ENCODE measurements at places on chromosomes 1 and 21.

GRCh38 chr1:219442611-219443061, 170.3 kb downstream of the ZC3H11B start:
- no peak for DNase-seq

DNA sequence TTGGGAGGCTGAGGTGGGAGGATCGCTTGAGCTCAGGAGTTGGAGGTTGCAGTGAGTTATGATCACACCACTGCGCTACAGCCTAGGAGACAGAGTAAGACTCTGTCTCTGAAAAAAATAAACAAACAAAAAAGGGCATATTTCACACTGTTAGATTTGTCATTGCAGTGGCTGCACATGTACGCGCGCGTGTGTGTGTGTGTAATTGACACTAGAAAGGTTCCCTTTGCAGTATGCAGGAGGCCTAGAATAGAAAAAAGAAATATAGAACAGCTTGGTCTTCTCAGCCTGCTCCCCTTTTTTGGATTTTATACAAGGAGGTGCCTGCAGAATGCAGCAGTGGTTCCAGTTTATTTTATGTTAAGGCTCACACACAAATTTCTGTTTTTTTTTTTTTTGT, 8.6 kb downstream of the MACO1 start:
- DNase-seq, result no peak

GRCh38 chr1:244678697-244679096, 25.8 kb downstream of the DESI2 start:
- DNase-seq, result peak; percentile 70

GRCh38 chr1:2255420-2256369, 27.6 kb downstream of the SKI start:
- DNase-seq, result peak; percentile 58

DNA sequence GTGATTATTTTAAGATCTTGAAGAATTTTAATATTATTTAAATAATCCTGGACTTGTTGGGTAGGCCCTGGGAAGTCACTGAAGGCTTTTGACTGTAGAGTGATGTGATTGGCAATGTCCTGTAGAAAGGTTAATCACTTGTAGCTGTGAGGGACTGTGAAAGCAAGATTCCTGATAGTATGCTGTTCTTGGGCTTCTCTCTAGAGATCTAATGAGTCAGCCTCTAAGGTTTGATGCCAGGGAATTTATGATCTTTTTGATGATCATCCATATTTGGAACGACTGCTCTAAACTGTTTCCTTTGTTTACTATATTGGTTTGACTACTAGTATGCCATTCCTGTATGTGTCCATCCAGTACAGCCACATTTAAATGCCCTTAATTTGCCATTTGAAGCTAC, 56.5 kb downstream of the CAMSAP2 start:
- peak; percentile 52 for DNase-seq

DNA sequence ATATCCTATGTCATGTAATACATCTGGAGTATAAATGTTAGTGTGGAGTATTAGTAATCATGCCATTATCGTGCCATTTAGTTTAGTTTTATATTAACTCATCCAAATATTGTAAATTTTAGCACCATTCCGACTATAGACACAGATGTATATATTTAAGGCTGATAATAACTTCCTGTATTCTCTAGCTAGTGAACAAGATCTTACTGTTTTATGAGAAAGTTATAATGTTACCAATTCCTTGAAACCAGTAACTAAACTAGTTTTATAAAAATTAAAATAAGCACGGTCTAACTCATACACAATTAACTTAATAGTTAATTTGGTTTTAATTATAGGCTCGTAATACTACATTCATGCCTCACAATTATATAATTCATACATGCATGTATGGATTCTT, 808.6 kb downstream of the USP25 start:
- DNase-seq, result no peak

DNA sequence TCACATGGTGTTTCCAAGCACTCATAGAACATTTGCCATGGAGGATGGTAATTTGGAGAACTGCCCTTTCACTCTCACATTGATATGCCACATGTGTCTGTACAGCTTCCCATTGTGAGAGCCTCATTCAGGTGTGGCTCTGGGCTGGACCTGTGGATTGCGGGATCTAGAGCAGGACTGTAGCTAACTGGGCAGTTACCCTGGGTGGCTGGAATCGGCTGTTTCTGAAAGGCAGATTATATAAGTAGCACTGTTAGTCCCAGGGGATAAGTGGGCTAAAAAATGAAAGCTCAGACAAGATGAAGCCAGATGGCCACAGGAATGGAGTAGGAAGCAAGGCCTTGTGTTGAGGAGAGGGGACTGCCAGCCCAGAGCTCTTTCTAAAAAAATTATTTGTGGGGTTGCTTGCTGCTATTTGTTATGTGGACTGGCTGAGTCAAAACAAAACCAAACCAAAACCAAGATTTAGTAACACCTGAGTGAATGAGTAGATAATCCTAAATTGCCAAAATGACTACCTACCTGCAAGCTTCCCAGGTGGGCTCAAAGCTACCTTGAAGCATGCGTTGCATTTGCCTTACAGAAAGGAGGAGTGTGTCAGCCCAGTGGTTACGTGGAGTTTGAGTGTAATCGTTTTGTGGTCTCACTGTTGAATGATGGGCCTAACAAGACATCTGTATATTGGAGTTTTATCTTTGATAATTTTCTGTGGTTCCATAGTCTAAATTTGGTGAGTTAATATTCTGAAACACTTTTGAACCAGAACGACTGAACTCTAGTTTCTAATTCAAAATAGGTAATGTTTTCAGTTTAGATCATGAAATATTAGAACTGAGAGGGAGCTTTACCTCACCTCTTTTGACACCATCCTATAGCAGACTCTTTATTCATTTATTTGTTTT, 58.0 kb downstream of the SDCCAG8 start:
- DNase-seq, result no peak

DNA sequence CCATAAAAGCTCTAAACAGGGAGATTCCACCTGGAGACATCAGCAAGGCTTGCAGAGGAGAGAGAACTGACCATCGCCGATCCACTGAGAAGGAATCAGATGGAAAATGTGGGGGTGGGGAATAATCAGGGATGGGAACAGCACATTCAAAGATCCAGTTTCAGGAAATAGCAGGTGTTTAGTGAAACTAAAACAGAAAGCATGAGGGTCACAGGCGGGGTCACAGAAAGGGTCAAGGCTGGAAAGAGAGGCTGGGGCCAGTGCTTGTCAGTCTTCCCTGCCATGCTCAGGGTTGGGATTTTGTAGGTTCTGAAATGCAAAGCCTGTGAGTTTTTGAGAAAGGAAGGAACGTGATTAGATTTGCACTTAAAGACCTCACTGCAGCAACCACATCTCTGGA, 103.2 kb downstream of the HLCS start:
- DNase-seq, result no peak

- DNase-seq, result peak; percentile 44
Measured at GRCh38 chr21:45970674-45971615, 10.6 kb upstream of the COL6A1 start.

- DNase-seq, result no peak
Measured at GRCh38 chr1:36710951-36711350, 228.2 kb upstream of the CSF3R start.

DNA sequence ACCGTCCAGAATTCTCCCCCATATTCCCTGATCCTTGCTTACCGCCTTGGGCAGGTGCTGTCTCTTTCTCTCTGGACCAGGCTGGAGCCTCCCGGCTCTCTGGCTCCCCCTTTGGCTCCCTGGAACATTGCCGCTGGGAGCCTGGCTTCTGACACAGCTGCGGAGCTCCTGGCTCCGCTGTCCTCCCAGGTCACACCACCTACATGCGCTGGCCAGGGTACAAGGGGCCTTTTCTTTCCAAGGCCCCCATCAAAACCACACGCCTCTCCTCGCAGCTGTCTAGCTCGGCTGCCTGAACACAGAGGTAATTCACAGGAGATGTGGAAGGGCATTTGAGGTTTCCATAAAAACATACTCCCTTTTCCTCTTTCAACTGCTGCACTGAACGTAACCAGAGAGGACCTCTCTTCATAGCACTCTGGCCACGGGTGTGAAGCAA, 7.5 kb upstream of the ZNF648 start:
- DNase-seq, result no peak

- no peak for DNase-seq
Measured at GRCh38 chr1:178133239-178133989, 39.5 kb downstream of the RASAL2 start.

DNA sequence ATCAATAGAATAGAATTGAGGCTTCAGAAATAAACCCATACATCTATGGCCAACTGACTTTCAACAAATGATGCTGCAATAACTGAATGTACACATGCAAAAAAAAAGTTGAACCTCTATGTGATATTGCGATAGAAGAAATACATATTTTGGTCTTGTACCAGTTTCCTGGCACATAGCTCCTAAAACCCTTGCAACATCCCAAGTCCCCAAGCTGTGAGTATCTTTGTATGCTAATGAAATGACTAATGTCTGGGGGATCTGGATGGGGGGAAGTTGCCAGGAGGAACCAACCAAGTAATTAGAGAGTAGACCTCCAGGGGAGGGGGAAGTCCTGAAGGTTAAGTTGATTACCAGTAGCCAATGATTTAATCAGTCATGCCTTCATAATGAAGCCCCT, 24.4 kb downstream of the BLZF1 start:
- peak; percentile 53 for DNase-seq

- DNase-seq, result no peak
Measured at GRCh38 chr1:150545486-150546032, 3.6 kb upstream of the ADAMTSL4 start.

- no peak for DNase-seq
Measured at GRCh38 chr1:234875328-234875952, 253.2 kb downstream of the TOMM20 start.

DNA sequence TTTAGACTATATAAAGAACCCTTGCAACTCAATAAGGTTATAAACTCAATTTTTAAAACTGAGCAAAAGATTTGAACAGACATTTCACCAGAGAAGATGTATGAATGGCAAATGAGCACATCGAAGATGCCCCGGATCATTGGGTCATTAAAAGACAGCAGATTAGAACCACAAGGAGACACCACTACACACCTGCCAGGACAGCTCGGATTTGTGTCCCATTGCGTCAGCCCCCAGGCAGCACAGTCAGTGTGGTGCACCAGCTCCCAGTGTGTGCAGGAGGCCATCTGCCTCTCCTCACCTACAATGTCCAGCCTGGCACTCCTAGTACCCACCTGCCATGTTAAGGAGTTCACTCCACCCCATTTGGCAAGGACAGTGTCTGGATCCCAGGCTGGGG, 61.1 kb upstream of the LRP8 start:
- DNase-seq, result no peak

DNA sequence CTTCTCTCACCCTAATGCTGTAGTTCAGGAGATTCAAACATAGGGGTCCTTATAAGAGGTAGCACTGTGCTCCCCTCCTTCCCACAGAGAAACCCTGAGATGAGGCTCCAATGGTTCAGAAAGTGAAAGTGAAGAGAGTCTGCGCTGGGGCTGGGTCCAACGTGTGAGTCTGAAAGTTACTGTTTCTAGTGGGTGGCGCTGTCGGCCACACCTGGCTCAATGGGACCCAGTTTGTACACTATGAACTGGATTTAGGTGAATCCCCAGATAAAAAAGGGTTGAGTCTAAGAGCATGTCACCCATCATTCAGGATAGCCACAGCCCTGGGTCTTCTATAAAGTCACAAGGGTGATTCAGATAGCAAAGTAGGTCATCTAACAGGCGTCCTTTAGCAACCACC, 2.8 kb downstream of the SMCP start:
- no peak for DNase-seq

DNA sequence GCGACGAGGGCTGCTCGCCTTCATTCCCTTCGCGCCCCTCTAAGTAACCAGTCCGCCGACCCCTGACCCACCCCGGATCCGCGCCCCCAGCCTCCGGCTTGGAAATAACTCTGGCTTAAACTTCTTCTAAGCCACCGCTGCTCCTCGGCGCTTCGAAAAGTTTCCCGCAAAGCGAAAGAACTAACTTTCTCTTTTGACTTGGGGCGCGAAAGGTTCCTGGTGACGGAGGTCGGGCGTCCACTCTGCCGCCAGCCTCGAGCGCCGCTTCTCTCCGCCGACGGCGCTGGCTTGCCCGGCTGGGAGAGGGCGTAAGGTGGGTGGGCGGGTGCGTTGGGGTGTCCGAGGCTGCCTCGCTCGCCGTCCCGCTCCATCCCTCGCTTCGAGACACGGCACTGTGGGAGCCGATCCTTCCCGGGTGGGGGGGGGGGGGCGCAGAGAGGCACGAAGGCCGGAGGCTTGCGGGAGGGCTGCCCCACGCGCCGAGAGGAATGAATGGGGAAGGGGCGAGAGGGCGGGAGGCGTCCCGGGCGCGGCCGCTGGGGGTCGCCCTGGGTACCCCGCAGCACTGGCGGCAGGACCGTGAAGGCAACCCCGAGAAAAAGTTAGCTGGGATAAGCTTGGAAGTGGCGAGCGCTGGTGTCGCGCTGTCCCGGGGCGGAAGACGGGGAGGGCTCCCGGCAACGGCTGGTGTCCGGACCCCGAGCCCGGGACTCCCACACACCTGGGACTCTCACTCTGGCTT, 569 bp downstream of the ATF3 start:
- peak; percentile 35 for DNase-seq

DNA sequence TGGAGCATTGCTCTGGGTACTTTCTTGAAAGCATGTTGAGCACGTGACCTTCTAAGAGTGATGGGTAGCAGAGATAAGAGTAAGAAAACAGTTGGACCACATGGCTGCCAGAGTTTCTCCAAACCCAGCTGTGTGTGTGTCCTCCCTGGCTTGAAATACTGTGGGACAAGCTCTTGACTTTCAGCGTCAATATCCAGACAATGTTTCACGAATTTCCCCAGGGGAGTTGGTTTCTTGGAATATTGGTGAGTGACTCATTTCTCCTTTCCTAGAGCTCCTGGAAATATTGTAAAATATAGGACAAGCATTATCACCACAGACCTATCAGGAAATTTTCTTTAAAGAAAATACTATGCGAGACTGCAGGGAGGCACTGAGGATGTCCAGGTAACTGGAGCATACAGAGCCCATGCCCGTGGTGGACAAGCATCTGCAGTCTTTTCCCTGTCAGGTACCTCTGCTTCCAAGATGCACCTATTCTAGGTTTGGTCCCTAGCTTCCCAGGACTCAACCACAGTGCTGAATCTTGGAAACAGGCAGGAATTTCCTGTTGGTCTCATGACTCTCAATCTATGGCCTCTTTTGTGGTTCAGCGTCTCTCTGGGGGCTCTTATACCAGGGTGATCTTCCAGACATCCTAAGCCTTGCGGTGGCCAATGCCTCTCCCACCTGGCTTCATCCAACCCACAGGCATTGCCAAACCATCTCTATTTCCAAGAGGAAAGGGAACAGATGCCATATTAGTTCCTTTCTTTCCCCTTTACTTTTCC, 67.4 kb downstream of the KCNJ6 start:
- DNase-seq, result no peak

DNA sequence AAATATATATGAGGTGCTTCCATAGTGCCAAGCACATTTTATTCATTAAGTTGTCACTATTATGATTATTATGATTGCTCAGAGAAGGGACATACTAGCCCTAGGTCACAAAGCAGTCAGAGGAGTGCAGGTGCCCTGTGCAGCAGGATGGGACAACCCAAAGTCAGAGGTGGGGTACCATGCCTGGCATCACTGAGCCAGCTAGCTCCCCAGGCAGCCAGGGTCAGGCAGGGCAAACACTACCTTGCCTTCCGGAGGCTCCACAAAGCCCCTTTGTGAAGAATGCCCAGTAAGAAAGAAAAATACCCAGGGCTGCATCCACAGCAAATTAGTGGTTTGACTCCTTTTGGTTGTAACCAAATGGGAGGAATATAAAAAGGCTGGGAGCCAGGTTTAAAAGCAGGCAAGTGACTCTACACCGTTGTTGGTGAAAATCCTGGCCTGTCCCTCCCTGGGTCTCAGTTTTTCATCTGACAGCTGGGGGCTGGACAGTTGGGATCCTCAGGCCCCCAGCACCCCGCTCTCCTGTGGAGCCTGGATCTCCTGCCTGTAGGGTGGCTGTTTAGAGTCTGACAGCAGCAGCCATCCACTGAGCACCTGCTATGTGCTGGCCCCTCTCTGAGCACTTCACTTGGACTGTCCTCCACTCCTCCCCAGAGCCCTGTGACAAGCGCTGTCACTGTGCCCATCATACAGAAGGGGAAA, 98.8 kb downstream of the GLIS1 start:
- DNase-seq, result no peak
